ENCODE measurements at places on chromosomes 1 and 21.

GRCh38 chr1:184376369-184376768, 10.5 kb upstream of the C1orf21 start:
- DNase-seq = no peak

GRCh38 chr1:171793636-171794035, 12.2 kb downstream of the METTL13 start:
- no peak for DNase-seq

DNA sequence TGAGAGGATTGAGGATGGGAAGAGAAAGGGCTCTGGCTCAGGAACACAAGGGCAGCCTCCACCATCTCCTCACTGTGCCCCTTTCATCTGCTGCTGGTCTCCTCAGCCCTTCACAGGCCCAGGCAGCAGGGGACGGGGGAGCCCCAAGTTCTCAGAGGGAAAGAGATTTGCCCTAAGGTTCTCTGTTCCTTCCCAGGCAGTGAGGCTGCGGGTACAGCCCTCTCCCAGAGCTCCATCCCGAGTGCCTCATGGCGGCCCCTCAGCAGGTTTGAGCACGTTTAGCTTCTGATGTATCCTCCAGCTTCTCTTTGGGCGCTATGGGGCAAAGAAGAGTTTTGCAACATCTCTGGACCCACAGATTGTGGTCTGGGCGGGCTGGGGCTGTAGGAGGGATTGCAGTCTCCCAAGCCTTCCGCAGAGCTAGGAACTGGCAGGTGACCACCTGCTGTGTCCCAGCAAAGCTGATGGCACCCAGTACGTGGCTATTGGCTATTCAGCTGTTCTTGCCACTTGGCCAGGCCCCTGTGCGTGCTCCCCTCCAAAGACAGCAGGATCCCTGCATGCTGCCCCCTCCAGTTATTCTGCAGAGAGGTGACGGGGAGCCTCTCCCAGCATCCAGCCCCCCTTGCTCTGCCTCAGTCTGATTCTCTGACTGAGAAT, 10.1 kb downstream of the DISP3 start:
- DNase-seq = no peak

GRCh38 chr1:241839369-241839979, 8.5 kb upstream of the EXO1 start:
- no peak for DNase-seq

GRCh38 chr1:234555390-234556024, 54.5 kb downstream of the IRF2BP2 start:
- no peak for DNase-seq

DNA sequence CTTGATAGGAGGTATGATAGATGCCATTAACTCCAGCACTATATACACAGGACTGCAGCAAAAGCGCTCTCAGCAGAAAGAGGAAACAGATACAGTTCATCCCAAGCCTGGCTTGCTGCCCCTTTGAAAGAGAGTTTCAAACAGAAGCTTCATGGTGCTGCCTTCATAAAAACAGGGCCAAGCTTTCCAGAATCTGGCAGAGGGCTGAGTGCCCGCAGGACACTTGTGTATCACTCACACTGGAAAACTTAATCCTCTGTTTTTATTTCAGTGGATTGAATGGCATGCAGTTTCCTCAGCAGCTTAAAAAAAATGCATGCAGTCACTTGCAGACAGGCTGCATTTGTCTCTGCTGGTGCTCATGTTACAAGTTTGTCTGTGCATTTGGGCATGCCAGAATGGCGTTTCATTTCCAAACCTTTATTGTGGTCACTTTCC, 40.4 kb downstream of the KCNJ15 start:
- DNase-seq = no peak

DNA sequence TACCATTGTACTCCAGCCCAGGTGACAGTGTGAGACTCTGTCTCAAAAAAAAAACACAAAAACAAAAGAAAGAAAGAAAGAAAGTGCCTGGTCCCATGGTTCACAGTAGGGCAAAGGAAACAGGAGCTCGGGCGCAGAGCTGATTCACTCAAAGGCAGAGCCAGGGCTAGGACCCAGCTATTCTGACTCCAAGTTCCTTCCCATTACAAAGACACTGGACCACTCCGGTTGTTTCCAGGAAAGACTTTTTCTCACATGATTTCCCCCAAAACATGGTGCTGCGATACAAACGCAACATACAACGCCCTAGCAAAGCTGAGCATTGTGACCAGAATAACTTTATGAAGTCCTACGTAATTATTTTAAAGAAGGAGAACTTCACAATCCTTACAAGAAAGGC, 10.7 kb downstream of the ABCG1 start:
- DNase-seq = no peak

- DNase-seq = no peak
Measured at GRCh38 chr1:176560681-176561080, 97.7 kb downstream of the PAPPA2 start.

DNA sequence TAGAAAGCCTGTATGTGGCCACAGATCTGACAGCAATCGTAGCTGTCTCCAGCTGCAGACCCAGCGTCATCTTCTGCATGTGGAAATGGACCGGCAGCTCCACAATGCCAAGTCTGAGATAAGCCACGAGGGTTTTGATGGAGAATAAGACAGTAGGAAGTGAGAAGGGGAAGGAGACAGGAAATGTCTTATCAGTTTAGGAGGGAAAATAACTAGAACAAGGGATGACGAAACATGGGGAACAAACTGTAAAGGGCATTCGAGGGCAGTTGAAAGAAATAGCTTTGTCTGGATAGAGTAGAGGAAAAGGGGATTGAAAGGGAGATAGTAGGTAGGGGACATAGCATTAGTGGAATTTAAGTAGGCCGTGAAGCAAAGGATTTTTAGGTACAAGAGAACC, 74.0 kb upstream of the CTTNBP2NL start:
- DNase-seq = no peak

DNA sequence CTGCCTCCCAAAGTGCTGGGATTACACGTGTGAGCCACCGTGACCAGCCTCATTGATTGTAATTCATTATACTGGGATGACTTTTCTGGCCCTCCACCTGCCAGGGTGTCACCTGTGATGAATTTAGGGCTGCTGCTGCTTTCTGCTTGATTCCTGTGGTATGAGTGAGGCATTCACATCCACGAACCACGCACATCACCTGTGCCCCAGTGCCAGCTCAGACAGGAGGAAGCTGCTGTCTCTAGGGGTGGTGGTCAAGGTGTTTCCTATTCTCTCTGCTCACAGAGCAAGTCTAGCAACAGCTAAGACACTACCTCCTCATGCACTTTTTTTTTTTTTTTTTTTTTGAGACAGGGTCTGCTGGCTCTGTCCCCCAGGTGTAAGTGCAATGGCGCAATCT, 12.3 kb upstream of the LDLRAD2 start:
- DNase-seq = no peak

GRCh38 chr1:38570657-38570975, 289.0 kb downstream of the RRAGC start:
- no peak for DNase-seq

GRCh38 chr1:156382561-156382960, 13.6 kb downstream of the RHBG start:
- no peak for DNase-seq

DNA sequence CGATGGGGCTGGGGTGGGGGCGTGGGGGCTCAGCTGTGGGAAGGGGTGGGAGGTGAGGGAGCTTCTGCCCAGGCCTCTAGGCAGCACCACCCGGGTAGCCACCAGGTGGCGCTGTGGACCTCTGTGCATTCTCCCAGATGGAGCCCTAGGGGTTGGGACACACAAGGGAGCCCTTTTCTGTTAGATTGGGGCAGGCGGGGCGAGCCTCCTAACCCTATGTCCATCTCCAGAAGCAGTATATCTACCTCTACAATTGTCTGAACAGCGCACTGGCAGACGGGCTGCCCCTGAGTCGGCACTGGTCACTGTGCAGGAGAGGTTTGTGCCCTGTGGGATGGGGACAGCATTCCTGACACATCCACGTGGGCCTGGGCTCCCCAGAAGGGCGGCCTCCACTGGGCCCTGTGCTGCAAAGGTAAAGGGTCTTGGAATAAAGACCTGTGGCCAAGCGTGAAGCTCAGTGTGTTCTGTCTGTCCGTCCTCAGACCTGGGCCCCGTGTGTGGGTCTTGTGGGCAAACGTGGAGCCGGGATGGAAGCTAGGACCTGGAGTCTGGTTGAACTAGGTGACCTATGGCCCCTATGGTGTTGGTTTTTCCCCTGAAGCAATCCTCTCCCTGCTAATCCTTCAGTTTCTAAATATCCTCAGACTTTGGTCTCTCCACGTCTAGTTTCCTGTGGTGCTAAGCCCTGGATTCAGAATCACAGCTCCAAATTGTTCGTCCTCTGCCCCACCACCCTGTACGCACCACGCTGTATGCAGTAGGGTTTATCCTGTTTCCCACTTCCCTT, 4.4 kb upstream of the LGR6 start:
- DNase-seq = peak; percentile 71

DNA sequence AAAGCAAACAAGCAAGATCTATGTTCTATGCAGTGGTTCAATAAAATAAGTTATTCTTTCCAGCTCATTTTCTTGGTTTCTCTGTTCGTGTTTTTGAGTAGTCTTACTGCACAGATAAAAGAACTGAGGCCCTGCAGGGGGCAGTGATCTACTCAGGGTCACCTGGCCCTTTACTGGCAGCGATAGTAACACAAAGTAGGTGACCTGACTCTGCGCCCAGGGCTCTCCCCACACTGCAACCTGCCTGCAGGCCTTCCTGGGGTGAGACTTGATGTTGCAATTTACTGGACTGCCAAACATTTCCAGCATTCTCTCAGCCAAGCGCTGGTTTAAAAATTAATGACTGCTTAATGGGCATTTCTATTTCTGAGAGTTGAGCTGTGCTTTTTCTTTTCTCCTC, 110.3 kb downstream of the HUNK start:
- no peak for DNase-seq

- DNase-seq = no peak
Measured at GRCh38 chr1:11670747-11671146, 6.7 kb downstream of the FBXO6 start.

DNA sequence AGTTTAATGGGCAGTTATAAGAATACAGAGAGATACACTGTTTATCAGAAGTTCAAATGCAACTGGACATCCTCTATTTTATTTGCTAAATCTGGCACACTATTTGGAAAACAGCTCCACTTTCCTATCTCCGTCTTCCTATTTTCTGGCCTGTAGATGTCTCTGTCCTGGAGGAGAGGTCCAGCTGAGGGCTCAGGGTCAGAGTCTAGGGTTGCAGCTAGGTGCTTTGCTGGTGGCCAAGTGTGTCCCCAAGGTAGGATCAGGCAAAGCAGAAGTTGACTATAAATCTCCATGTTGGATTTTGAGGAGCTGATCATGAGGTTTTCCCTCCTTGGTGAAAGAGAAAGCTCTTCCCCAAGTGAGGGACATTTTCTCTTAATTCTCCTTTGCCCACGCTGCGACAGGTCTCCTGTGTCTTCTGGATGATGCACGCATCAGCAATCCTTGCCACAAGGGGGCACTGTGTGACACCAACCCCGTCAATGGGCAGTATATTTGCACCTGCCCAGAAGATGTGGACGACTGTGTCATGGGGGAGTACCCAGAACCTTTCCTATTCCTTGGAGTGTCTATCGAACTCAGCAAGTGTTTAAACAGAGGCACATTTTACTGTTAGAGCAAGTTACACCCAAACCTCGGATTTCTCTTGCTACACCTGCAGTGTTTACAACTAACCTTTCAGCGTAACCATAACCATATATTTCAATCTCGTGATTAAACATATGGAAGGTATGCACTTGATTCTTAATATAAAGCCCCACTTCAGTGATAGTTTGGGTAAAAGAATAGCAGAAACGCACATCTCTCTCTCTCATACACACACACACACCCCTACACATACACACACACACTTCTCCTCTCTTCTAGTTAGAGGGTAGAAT, 10.2 kb downstream of the ADAM30 start:
- DNase-seq = peak; percentile 52

DNA sequence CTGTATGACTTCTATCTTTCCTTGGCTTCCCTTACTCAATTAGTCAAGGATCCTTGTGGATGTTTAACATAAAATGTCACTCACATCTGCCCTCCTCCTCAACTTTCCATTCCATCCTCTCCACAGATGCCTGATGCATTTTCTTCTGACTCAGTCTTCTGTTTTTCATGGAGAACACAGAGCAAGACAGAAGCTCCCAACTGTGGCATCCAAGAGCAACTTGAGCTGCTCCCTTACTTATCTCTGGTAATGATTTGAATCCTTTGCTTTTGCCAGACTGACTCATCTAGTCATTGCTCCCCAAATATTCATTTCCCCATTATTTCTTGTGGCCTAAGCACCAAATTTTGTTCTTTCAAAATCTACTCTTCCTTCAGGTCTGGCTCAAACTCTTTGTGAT, 120.6 kb downstream of the LYPLAL1 start:
- DNase-seq = no peak

GRCh38 chr1:185402930-185403329, 85.9 kb upstream of the IVNS1ABP start:
- DNase-seq = no peak

DNA sequence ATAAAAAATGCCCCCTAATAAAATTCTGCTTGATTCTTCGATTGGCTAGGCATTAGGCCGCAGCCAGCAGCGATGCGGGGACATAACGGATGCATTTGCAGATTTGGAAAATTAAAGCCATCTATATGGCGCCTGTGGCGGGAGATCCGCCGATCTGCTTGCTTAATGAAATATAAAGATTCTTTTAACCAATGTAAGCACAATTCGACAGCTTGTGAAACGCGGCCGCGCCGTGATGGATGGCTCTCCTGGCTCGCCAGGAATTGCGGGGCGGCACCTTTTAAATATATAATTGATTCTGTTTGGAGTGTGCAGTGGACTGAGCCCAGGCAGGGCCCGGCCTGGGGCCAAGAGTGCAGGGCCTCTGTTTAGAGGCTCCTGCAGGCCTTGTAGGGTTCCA, 8.0 kb downstream of the DMBX1 start:
- DNase-seq = no peak

DNA sequence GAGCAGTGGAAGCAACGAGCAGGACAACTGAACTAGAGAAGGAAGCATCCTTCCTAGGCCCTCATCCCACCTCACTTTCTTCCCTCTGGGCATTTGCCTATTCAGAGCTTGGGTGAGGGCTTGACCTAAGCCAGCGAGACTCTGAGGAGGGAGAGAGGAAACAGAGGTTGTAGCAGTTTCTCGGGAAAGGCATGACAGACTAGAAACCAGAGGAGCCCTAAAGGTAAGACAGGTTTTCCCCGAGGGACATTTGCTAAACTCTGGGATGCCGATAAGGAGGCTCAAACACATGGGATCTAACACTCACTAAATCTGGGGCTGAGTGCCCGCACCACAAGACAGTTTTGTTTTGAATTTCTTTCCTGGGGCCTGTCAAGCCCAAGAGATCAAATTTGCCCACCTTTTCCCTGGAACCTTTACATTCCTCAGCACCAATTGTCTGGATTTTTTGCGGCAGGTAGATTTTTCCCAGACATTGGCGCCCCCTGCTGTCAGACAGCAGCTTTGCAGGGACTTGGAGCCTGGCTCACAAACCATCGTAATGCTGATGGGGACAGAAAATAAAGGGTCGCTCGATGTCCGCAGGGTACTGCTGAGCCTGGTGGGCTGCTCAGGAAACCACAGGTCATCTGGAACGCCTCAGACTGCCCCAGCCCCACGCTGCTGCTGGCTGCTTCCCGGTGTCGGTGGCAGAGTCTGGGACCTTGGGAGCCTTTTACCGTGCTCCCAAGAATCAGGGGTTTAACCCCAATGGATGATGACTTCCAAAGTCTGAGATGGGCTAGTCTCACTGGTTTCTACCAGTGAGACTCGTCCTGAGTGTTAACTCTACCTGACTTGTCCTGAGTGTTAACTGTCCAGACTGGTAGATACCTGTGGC, 23.4 kb upstream of the TSPAN2 start:
- peak; percentile 47 for DNase-seq

Measured in immature natural killer cell (primary cell).